ENCODE measurements at places on chromosomes 2 and 18.

DNA sequence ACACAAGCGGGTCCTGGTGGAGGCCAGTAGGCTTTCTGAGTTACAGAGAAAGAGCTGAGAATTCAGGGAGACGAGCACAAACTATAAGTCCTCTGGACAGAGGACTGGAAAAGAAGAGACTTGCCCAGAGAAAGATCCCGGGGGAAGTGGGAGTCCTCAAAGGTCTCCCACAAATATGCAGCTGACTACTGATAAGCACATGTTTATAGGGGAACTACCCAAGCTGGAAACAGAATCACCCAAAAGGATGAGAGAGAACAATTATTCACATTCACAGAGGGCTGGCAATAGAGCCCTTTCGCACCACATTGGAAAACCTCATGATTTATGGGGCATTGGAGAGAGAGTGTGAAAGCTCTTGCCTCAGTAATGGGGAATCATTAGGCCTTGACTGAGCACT lies 337.6 kb downstream of the IRS1 start:
- no peak for DNase-seq

- no peak for DNase-seq
These were observed 4.6 kb downstream of the SERPINB13 start for GRCh38 chr18:63591725-63592124.

DNA sequence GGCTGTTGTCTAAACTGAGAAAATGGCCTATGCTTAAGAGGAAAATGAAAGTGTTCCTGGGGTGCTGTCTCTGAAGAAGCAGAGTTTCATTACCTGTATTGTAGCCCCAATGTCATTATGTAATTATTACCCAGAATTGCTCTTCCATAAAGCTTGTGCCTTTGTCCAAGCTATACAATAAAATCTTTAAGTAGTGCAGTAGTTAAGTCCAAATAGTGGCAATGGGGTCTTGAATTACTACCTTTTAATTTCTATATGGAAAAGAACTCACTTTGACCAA lies 13.8 kb upstream of the ALLC start:
- no peak for DNase-seq

DNA sequence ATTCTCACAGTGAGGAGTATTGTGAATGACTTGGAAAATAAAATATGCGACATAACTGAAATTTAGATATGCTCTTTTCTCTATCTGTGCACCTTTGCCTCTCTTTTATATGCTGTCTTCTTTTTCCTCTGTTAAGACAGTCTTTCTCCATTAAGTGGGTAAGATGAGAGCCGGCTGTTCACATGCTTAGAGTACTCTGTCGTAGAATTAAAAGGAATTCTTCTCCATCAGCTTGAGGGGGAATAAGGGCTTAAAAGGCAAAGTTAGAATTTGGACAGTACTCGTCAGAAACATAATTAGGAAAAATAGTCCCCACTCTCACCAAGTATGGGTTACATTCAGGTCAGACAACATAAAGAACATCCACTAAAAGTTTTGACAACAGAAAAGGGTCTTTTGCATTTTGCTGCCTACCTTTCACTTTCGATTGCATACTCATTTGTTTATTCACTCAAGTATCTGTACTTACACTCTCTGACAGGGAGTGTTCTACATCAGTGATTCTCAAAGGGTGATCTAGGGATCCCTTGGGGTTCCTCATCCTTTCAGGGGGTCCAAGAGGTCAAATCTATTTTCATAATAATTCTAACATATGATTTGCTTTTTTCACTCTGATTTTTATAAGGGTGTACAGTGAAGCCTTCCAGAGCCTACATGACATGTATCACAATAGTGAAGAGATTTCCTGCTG lies 48.0 kb downstream of the ARHGAP15 start:
- no peak for DNase-seq

- no peak for DNase-seq
These were observed 570.4 kb downstream of the CCDC85A start for GRCh38 chr2:56754066-56754615.

GRCh38 chr18:62545098-62545497 lies 22.3 kb downstream of the ZCCHC2 start:
- DNase-seq = peak; percentile 74

GRCh38 chr18:668260-668659 lies 10.8 kb downstream of the TYMS start:
- DNase-seq = no peak

DNA sequence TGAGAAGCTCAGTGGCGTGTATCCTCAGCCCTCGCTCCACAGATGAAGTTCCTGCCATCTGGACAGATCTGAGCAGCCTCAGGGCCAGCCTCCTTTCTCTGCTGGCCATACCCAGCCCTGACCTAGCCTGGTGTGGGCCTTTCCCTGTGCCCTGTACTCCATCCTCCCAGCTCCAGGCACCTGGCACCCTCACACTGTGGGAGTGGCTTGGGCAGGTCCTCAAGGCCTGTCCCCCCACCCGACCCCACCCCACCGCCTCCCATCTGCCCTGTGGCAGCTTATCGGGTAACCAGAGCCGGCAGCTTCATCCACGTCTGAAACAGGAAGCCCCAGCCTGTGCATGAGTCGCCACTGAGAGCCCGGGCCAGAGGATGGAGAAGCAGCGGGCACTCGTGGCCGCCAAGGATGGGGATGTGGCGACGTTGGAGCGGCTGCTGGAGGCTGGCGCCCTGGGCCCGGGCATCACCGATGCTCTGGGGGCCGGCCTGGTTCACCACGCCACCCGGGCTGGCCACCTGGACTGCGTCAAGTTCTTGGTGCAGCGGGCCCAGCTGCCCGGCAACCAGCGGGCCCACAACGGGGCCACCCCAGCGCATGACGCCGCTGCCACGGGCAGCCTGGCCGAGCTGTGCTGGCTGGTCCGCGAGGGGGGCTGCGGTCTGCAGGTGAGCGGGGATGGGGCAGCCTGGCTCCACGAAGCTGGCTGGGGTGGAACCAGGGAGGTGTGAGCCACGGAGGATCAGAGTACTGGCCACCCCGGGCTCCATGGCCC lies at the start of gene ESPNL:
ESPNL (plus strand) TSS at position 292 of the 772 bp plus-strand sequence; CDS start at position 372, 80 bp downstream.
- DNase-seq = peak; percentile 23

GRCh38 chr2:103010751-103011150 lies 248.9 kb downstream of the TMEM182 start:
- DNase-seq = no peak

GRCh38 chr2:148523315-148523714 lies 121.2 kb upstream of the EPC2 start:
- no peak for DNase-seq

GRCh38 chr2:44479127-44479887 lies 117.6 kb downstream of the CAMKMT start:
- DNase-seq = peak; percentile 81

DNA sequence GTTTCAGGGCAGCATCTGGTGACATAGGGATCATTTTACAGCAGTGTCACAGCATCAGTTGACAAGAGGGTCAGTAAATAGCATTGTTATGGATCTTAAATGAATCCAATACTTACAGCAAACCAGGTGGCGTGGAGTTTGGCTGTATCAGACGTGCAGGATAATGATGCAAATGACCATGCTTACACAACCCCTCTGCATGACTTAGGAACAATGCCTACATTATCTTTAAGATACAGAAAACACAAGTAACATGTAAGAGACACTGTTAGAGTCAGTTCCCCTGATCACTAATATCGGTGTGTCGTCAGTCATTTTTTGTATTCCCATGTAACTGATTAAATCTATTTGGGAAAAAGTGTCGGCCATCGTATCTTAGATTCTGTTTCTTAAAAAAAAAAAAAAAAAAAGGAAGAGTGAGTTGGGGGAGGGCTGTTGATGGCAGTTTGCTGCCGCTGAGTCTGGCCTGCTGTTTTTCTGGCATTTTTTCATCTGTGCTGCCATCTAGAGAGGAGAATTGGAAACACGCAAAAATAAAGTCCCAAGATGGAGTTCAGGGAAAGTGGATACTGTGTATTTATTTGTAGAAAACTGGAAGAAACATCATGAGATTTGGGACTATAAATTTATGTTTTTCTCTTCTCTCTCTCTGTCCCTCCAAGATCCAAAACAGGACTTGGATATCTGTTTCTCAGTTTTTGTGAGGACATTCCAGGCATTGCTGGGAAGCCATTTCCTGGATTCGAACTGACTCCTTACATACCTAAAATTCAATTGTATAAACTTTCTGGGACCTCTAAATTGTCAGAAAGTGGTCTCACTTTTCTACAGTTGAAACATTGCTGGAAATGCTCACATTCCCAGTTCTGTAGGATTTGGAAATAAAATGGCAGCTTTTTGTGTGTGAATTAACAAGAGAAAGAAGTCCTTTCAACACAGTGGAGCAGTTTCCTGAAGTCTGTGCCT lies 60.3 kb upstream of the AGPS start:
- DNase-seq = peak; percentile 85

DNA sequence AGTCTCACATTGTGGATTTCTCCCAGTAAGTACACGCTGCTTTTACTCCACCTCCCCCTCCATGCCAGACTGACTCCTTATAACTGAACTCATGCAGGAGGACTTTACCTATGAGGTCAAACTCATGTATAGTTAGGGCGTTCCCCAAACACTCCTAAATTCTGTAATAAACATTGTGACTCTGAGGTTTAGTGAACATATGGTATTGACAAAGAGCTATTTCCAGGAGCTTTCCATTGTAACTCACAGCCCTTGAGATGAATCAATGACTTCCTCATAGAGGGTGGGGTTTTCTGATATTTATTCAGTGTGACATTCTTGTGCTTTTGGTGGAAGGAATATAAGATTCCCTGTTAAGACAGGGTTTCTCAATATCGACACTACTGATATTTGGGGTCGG lies 337.4 kb upstream of the SLC14A2 start:
- peak; percentile 55 for DNase-seq

- peak; percentile 3 for DNase-seq
These were observed 288.5 kb downstream of the PDE11A start for GRCh38 chr2:177783835-177784744.

- DNase-seq = no peak
These were observed 578.7 kb downstream of the ADCYAP1 start for GRCh38 chr18:1483385-1483784.

DNA sequence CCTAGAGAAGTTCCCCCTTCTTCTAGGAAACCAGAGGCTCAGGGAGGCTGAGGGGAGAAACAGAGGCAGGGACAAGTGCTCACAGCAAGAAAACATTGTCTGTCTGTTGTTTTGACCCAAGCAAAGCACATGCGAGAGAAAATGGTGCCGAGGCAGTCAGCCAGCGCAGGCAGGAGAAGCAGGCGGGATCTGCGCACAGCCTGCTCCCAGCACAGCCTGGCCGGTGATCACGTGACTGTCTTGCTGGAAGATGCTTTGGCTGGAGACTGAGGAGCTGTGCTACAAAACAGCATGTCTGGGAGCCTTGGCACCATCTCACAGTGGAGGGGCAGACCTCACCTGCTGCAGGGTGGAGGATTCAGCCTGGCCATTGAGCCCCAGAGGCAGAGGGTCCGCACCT lies 93.7 kb upstream of the MYCN start:
- DNase-seq = no peak

DNA sequence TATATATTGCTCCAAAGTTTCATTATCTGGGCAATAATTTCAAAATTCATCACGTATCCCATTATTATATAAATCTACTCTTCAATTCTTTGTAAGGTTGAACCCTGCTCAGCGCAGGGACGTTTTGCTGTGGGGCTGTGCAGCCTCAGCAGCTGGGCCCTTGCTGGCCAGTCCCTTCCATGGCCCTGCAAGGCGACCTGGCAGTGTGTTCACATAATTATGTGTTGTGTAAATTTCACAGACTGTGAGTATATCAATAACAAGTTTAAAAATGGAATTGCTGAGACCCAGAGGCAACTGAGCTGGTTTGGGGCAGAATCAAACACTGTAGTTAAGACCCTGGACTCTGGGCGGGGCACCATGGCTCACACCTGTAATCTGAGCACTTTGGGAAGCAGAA lies 16.1 kb upstream of the MAL start:
- DNase-seq = no peak

DNA sequence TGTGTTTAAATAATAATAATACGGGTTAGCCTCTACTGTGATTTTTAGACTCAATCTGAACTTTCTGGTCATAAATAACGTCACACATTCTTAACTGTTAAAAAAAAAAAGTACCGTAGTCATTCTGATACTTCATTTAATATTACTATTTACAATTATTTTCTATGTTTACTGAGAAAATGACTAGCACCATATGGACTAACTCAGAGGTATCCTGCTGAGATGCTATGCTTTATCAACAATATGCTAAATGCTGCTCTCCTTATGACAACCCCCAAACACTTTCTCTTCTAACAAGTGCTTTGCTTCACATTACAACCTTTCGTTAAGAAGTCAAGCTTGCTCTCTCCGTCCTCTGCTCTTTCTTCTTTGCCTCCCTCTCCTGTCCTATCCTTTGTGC lies 182.1 kb downstream of the AFF3 start:
- DNase-seq = no peak

DNA sequence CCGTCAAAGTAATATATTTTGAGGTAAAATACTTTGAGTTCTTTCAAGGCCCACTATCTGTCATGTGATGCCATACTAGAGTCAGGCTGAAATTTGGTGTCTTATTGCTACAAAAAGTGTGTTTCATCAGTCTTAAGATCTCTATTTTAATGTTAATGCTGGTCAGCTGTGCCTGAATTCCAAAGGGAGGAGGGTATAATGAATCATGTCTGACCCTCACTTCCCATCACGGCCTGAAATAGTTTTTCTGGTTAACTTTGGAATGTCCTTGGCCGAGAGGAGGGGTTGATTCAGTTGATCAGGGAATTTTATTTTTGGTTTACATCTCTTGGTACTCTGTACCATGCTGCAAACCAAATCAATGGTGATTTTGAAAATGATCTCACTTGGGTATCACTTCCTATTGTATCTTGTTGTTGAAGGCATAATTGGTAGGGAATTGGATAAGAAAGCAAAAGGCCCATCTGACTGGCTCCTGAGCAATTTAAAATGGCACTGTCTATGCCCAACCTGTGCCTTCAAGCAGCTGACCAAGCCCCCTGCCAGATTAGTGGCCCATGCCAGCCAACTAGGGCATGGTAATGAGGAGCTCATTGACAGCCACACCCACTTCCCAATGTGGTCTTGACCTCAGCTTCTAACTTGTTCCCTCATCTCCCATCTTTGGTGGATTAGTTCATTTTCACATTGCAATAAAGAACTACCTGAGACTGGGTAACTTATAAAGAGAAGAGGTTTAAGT lies 6.1 kb upstream of the SLC35F5 start:
- no peak for DNase-seq

GRCh38 chr2:10438688-10439087 lies 9.4 kb downstream of the ODC1 start:
- DNase-seq = no peak

- DNase-seq = no peak
These were observed 1634.6 kb upstream of the CELF4 start for GRCh38 chr18:39200153-39200552.

GRCh38 chr2:127514485-127514884 lies 11.8 kb downstream of the IWS1 start:
- DNase-seq = no peak

- DNase-seq = peak; percentile 60
These were observed 104.9 kb downstream of the MBD2 start for GRCh38 chr18:54119524-54120019.

- peak; percentile 55 for DNase-seq
These were observed 276.0 kb upstream of the REV1 start for GRCh38 chr2:99765731-99766318.

DNA sequence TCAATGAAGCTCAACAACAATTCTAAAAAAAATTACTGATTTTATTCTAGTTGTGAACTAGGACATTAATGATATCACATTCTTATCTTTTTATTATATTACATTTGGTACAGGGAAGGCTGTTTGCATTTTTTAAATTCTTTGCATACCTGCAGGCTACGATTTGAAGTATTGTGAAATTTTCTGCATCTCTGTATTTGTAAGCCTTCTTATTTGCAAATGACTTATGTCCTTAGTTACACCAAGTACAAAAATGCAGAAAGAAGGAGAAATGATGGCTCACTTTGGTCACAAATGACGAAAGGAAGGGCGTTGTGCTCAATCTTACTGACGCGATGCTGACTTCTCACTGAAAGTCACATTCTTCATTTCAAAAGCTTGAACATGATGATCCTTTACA lies 227.5 kb upstream of the SOX11 start:
- no peak for DNase-seq
